Renal cortical epithelial cell (primary cell): ENCODE measurements at places on chromosomes 5 and 9. TPM values are rescaled to one million over a fixed set of nuclear protein-coding genes. Genes with fewer than 3 reads are reported as not detected.

ANKRD55 gene
- not detected in 2 replicates for total RNA-seq

PCA3 gene
- total RNA-seq: 0.05 TPM in 1 of 2 replicates, not detected in the other

ADGRD2 gene
- not detected in 2 replicates for total RNA-seq

SOX30 gene
- 0.05 and 0.17 TPM in 2 replicates for total RNA-seq

MYOZ3 gene
- 0.45 and 0.87 TPM in 2 replicates for total RNA-seq

SEMA4D gene
- total RNA-seq: 6.9 and 55.4 TPM in 2 replicates

FAM151B gene
- 0.69 and 7.1 TPM in 2 replicates for total RNA-seq

SLCO6A1 gene
- total RNA-seq: 0.10 TPM in 1 of 2 replicates, not detected in the other

GRCh38 chr9:111868475-111868874, 28.1 kb upstream of the UGCG start:
- no peak for DNase-seq

DNA sequence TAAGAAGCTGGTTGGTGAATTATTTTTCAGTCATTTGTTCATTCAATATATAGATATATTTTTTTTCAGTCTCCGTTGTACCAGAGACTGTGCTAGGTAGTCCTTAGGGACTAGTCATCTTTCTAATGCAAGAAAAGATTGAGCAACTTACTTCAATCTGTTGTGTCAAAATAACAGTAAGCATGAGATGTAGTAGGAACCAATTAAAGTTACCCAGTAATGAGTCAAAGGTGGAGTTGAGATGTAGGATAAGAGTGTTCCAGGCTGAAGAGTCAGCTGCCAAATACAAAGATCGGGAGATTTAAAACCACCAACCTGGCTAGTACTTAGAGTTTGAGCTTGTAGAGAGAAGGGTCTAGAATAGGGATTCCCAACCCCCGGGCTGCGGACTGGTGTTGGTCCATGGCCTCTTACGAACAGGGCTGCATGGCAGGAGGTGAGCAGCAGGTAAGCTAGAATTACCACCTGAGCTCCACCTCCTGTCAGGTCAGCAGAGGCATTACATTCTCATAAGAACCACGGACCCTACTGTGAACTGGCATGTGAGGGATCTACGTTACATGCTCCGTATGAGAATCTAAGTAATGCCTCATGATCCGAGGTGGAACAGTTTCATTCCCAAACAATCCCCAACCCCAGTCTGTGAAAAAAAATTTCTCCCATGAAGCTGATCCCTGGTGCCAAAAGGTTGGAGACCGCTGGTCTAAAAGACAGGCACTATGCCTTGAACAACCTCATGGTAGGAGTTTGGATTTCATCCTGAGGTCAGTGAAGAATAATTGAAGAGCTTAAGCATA, 1241.5 kb upstream of the WWC1 start:
- no peak for DNase-seq

DNA sequence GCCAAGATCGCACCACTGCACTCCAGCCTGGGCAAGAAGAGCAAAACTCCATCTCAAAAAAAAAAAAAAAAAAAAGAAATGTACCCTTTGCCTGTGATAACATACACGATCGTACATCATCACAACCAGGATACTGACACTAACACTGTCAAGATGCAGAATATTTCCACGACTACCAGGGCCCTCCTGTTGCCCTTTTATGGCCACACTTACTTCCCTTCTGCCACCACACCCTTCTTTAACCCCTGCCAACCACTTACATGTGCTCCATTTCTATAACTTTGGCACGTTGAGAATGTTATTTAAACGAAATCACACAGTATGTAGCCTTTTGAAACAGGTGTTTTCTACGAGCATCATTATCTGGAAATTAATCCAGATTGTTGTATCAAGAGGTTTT, 69.0 kb upstream of the OTULINL start:
- DNase-seq: no peak

DNA sequence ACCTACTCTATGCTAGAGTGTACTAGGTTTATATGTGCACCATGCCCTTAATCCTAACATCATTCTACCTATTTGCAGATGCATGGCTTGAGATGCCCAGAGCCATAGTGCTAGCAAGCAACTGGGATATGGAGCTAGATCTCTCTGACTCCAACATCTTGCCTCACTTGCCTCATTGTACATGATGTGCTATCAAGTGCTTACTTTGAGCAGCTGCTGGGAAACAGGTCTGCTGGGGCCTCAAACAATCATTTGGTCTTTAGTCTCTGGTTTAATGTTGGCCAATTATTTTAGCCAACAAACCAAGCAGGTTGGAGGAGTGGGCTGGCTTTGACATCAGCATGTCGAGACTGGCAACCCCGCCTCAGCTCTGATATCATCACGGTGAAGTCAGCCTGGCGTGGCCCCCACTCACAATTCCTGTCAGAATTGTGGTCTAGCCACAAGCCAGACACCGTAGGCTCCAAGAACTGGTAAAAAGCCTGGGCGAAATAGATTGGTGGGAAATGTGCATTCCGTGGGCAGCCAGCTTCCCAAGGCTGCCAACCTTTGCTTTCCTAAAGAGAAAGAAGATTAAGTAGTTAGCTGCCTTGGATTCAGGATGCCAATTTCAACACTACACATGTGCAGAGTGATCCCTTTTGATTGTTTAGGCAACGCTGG, 21.1 kb upstream of the GAS1 start:
- DNase-seq: no peak

DNA sequence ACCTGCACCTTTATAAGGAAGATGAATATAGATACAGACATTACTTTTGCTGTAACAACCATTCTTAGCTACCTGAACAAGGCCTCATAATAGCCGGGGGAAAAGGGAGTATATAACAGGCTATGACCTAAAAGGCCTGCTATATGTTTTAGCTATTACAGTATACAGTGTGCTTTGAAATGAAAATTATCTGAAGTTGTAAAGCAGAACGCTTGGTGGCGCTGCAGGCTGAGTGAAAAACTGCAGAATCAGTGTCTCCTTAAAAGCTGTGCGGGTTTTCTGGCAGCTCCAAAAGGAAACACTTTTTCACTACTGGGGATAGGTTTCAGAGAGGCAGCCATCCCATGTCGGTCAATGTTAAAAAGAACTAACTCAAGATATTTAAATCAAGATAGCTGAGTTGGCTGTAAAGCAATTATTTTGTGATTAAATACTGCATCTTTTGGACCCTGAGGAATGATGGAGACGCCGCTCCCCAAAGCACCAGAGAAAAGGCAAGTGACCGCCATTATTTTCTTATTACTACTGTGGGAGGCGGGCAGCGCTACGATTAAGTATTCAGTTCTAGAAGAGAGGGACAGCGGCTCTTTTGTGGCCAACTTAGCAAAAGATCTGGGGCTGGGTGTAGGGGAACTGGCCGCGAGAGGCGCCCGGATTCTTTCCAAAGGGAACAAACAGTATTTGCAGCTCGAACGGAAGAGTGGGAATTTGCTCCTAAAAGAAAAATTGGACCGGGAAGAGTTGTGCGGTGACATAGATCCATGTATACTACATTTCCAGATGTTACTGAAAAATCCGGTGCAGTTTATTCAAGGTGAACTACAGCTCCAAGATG, 5.9 kb downstream of the PCDHB6 start:
- DNase-seq: no peak

GRCh38 chr9:78927099-78927940, 630.4 kb downstream of the PSAT1 start:
- peak; percentile 4 for DNase-seq

DNA sequence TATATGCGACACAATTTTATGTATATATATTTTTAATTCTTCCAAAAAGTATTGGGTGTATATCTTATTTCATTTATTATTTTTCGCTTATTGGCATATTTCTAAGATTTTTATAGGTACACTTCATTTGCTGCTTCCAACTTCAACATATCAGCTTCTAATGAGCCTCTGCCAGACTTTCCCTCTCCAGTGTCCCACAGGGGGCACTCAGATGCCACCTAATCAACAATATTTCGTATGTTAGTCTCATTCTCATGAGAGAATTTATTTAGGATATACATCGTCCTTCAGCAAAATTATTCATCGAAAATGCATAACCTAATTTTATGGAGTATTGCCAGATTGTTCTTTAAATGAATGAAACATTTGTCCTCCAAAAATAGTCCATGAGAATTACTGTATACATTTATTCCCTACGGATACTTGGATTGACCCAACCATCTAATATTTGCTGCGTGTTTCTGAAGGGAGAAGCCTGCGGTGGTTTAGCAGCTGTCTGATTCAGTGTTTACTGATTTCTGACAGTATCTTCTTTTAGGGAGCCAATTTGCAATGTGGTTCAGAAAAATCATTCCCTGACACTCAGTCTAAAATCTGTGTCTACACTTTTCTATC, 100.6 kb upstream of the SELENOP start:
- peak; percentile 53 for DNase-seq

DNA sequence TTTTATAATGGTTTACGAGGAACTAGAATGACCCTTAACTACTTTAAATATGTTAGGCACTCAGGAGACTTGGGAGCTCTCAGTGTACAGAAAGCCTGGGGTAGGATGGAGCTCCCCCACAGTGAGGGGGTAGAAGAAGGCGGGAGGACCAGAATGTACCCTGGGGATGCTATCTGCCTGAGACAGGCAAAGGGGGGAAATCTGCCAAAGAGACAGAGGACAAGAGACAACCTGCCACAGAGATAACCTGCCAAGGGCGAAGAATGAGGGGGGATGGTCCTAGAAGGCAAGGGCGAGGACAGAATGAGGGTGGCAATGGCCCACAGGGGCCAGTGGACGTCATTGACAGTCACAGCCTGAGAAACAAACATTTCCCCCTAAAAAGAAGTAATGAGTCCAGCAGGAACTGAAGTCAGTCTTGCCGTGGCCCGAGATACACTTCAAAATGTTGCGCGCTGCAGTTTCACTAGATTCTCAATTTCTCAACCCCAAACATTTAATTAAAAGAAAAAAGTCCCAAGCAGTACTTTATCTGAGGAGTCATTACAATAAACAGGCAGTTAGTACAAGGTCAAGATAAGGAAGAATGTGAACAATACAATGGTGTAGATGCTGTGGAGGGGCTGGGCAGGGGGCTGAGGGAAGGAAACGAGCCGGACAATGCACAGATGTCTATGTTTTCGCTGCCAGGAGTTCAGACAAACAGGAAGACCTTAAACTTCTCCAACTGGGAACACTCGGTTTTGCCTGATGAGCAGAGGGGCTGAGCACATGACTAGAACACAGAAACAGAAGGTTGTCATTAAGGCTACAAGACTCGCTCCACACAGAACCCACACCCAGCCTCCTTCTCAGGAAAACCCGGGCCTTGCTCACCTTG, 125.0 kb downstream of the LHFPL2 start:
- no peak for DNase-seq

- DNase-seq: no peak
These were observed 776.6 kb upstream of the CDH9 start for GRCh38 chr5:27814983-27815382.

DNA sequence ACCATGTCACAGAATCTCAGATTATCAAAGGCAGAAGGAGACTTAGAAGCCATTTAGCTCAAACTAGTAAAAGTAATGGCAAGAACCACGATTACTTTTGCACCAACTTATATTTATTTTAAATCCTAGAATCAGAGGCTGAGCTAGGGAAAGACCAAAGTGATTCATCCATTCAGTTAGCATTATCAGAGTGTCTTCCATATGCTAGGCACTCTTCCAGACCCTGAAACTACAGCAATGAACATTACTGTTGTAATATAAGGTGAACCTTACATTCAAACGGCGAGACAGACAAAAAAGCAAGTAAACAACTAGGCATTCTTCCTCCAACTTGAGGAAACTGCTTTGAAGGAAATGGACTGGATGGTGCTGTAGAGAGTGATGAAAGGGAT, 7.9 kb downstream of the PDE6A start:
- no peak for DNase-seq

DNA sequence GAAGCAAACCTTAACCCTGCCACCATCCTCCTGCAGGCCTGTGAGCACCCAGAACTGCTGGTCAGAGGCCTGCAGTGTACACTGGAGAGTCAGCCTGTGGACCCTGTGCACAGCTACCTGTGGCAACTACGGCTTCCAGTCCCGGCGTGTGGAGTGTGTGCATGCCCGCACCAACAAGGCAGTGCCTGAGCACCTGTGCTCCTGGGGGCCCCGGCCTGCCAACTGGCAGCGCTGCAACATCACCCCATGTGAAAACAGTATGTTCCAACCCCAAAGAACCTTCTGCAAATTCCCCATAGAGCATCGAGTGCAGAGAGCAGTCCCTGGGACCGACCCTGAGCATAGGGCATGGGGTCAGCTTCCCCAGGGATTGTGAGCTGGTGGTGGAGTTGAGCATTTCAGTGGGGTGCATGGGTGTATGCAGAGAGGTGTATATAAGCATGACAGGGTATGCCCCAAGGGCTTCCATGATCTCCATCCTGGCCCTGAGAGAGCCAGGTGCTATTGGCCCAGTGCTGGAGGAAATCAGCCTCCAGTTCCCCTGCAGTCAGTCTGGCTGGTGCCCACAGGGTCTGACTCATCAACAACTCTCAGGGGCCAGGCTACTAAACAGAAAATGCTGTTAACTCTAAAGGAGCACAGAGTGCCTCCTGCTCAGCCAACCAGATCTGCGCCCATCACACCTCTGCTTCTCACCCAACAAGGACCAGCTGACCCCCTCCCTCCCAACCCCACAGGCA, 126.2 kb downstream of the SAXO1 start:
- DNase-seq: peak; percentile 70

- no peak for DNase-seq
These were observed 33.3 kb downstream of the MTRR start for GRCh38 chr5:7902201-7902600.

GRCh38 chr5:172973127-172973916, 10.2 kb upstream of the ATP6V0E1 start:
- DNase-seq: no peak

- no peak for DNase-seq
These were observed 20.2 kb downstream of the SNX18 start for GRCh38 chr5:54537725-54538124.

- DNase-seq: no peak
These were observed 380.8 kb downstream of the SPATA31D1 start for GRCh38 chr9:82369251-82369945.

DNA sequence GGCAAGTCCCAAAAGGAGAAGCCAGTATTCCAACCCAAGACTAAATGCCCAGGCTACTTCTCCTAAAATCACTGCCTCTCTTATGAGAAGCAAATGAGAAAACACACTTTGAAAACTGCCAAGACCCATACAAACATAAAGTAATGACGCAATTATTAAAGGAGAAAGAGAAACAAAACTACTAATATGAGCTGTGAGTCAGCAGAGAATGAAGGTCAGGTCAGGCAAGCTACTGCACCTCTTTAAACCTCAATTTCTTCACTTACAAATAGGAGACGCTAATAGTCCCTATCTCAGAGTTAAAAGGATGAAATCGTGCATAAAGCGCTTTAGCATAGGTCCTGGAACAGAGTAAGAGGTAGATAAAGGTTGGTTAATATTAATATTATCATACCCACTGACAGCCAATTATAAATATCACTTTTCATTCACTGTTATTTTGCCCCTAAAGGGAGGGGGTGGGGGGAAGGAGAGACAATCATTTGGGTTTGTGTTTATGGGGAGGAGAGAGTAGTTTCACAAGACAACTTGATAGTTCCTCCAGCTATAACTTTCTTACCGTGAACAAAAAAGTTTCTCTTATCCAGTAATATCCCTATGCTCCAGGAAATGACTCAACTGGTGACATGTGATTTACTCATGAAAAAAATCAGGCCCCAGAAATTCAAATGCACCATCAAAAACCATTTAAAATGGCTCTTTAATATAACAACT, 3.6 kb downstream of the PSMB7 start:
- DNase-seq: peak; percentile 72

GRCh38 chr5:79961716-79962574, 29.1 kb downstream of the MTX3 start:
- no peak for DNase-seq
